ENCODE measurements at places on chromosomes 6 and 20.

- DNase-seq: no peak
Observed at GRCh38 chr6:105014954-105015353, 58.0 kb downstream of the LIN28B start.

DNA sequence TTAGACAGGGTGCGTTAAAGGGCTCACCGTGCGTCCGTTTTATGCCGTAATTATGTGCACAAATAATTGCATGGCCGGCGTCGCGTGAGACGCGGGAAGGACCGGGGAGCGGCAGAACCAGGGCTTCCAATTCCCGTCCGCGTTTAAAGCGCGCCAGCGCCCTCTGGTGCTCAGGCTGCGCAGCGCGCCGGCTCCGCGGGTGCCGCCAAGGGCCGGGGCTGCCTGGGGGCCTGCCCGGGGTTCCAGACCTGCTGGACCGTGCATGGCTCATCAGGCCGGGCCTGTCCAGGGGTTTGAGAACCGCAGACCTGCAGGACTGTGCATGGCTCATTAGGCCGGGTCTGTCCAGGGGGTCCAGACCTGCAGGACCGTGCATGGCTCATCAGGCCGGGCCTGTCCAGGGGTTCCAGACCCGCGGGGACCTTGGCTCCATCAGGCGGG, 369.0 kb downstream of the THBS2 start:
- DNase-seq: peak; percentile 61

DNA sequence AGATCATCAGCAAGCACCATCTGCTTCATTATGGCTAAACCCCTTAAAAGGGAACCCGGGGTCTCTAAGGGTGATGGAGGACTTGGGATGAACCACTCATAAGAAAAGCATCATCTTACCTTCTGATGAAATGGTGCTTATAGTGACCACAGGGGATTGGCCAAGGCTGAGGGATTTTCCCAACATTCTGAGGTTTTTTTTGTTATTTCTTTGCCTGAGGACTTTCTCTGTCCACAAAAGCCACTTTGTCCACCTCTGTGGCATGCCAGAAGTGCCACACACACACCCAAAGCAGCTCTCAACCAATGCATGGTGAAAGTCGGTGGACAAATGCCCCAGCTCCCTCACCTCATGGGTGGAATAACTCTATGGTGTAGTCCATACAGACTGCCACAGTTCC, 79.3 kb upstream of the TOP1 start:
- no peak for DNase-seq

DNA sequence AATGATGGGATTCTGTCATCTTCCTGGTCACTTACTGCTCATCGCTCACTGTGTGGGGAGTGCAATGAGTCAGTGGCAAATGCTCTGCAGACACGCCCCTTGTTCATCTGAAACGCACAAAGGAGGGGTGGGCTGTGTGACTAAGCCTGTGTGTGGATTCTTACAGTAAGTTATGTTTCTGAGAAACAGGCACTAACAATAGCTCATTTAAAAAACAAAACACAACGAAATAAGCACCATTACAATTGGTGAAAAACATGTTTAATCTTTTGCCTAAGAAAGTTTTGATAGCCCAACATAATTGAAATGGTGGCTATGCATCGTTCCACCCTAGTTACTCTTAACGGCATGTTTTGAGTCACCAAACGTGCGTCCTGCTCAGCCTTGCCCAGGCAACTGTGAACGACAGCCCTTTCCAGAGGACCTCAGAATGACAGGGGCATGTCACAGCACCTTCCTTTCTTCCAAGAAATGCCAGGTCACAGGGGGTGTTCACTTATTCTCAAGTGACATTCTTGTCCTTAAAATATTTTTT, 118.4 kb upstream of the SGK1 start:
- DNase-seq: peak; percentile 13

DNA sequence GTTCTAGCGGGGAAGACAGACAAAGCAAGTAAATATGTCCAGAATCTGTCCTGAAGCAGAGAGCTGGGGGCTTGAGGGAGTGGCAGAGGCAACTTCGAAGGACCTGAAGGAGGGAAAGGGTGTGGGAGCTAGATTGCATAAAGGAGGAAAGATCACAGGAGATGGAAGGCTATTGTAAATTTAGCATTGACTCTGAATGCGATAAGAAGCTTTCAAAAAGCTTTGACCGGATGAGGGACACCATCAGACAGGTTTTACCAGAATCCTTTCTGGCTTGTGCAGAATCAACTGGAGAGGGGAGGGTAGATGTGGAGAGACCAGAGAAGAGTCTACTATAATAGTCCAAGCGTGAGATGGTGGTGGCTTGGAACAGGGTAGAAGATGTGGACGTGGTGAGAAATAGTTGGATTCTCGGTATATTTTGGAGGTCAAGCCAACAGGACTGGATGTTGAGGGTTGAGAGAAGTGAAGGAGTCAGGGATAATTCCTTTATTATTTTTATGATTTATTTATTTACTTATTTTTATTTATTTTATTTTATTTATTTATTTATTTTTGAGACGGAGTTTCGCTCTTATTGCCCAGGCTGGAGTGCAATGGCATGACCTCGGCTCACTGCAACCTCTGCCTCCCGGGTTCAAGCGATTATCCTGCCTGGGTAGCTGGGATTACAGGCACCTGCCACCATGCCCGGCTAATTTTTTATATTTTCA, 19.9 kb upstream of the RIPOR3 start:
- no peak for DNase-seq

- DNase-seq: no peak
Observed at GRCh38 chr6:44194326-44194725, 22.4 kb upstream of the MYMX start.

GRCh38 chr6:135105710-135106109, 51.1 kb upstream of the HBS1L start:
- DNase-seq: no peak

- DNase-seq: no peak
Observed at GRCh38 chr6:47079638-47080037, 37.5 kb upstream of the ADGRF1 start.

DNA sequence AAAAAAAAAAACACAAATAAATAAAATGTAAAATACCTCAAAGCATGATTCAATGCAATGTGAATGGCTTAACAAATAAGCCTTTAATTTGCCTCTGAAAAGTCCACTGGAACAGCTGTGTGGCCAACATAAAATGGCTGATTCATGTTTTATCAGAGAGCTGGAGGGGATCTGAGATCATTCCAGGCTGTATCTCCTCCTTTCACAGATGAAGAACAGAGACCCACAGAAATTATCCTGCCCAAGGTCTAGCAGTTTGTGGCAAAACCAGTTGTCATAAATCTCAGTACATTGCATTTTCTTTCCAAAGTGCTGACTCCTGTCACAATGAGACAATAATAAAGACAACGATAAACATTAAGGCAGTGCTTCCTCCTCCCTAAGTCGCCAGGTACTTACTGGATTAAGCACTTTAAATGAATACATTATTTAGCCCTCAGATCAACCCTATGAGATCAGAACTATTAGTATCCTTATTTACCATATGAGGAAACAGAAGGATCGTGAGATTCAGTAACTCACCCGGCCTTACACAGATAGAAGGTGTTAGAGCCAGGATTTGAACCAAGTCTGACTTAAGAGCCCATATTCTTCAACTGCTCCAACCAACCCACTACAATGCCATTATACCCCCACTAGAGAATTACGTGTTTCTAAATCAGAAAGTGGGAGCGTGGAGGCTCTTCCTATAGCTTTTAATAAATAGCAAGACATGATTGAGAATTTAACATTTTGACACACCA, 118.3 kb downstream of the KIF13A start:
- DNase-seq: no peak

DNA sequence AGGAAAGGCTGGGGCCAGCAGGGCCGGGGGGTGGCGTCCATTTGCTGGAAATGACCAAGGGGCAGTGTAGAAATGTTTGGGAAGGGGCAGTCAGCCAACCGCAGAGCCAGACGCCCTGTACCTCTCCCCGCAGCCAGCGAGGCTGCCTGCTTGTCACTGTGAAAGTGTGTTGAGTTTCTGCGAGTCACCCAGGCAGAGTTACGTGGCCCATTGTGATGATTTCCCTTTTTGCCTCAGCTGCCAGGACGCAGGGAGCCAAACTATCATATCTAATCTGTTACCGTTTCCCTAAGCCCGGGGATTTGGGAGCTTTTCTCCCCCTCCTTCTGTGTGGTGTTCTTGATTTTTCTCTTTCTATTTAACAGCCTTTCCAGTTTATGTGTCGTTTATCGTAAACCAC, 67.9 kb upstream of the STX16 start:
- no peak for DNase-seq

- no peak for DNase-seq
Observed at GRCh38 chr20:40669692-40670091, 19.3 kb downstream of the MAFB start.

- no peak for DNase-seq
Observed at GRCh38 chr6:53906103-53906502, 111.3 kb downstream of the LRRC1 start.

DNA sequence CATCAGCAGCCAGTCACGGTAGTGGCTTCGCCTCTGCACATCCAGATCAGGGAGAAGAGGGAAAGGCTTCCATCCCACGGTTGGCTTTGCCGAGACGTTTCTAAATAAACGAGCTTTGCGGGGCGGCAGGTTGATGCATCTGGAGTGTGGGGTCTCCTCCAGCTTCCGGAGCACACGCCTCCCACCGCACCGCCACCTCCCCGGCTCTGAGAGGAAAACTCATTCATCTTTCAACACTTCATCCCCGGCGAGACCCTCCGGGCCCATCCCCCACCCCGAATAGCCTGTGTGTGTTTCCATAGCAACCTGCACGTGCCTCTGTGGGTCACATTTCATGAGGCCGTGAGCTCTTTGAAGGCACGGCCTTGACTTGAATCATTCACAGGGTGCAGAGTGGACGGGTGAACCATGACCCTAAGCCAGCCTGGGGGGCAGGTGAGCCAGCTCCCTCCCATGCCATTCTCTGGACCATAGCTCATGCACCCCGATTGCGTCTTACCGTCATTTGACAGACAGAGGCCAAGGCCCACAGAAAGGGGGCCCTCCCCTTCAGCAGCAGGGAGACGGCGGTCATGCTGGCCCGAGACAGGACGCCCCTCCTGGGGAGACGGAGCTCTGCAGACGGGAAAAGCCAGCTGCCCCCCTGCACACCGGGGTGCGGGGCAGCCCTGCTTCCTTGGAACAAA, 16.2 kb upstream of the CHRNA4 start:
- no peak for DNase-seq

- DNase-seq: peak; percentile 67
Observed at GRCh38 chr20:56358600-56359211, at the start of gene FAM210B. Gene FAM210B (plus strand): TSS chr20:56358974. CDS start chr20:56359006, 32 bp downstream.

DNA sequence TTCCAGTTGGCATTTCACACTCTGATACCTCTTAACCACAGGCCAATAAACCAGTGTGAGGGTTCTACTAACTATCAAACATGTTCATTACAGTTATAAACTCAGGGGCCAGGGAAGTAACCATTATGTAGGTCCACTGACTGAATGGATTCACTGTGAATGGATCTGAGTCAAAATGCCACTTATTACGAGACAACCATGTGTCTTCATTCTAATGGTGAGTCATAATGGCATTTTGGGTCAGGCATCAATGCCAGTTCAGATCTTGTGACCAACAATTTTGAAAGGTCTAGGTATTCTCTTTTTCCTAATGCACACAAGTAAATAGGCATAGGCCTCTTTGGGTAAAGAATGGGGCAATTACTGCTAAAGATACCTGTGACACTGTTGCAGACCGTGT, 112.2 kb upstream of the HEY2 start:
- no peak for DNase-seq

DNA sequence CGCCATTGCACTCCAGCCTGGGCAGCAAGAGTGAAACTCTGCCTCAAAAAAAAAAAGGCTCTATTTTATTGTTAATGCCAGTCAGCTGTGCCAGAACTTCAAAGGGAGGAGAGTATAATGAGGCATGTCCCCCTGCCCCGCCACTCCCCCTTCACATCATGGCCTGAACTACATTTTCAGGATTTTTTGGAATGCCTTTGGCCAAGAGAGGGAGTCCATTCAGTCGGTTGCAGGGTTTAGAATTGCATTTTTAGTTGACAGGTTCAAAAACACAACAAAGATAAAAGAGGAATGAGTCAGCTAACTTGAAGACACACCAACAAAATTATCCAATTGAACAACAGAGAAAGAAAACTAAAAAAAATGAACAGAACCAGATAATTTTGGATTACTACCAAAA, 59.1 kb downstream of the CEP43 start:
- DNase-seq: no peak

DNA sequence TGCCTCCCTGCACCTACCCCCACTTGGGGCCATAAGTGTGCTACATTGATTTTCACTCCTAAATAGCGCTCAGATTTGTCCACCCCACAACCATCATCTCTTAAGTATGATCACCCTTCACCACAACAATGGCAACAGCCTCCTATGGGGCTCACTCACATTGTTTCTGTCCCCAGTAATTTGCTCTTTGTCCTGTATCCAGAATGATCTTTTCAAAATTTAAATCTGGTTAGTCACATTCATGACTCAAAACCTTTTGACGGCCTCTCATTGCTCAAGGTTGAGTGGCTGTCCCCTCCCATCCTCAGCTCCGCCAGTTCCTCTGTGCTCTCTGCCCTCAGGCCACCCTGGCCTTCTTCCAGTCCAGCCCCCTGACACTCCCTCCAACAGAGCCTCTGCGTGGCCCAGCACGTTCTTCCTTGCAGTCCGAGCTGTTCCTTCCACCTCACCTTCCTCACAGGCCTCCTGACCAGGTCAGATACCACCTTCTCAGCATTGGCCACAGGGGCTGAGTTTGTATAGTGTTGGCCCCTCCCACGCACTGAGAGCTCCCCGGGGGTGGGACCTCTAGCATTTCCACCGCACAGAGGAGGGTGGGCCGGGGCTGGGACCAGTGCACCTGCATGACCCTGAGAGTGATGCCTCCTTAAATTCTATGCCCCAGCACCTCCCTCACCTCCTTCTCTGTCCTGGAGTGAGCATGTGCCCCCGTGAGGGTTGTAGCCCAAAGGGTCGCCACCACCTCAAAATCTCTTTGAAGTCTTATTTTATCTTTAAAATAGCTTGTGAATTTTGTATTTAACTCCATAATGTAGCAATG, 2.4 kb upstream of the PPP1R3G start:
- no peak for DNase-seq

DNA sequence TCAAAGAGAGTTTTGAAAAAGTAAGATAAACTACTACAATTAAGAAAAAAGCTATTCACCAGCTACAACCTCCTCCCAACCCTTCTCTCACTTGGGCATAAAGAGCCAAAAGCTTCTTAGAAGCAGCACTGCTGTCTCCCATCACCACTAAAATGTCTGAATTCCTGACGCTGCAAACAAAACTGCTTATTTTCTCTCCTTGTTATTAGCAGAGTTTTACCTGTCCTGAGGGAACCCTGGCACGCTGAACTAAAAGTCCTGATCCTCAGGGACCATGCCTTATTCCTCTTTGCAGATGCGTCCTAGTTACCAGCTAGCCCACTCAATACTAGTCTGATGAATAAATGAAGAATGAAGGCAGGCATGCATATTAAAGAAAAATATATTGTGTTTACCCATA, 1.1 kb downstream of the HACE1 start:
- DNase-seq: no peak

GRCh38 chr20:53360852-53361251, 232.8 kb downstream of the ZNF217 start:
- no peak for DNase-seq

- DNase-seq: no peak
Observed at GRCh38 chr20:23125159-23125558, 39.0 kb upstream of the CD93 start.

Measured in stimulated activated CD4-positive, alpha-beta T cell treated with anti-CD3 and anti-CD28 coated beads, TNF-alpha, amount 100 ng/mL, for 4 hours (primary cell).